ENCODE measurements at places on chromosomes 2 and 18.

GRCh38 chr18:49898421-49898820 lies 85.1 kb upstream of the ACAA2 start:
- peak; percentile 81 for DNase-seq

DNA sequence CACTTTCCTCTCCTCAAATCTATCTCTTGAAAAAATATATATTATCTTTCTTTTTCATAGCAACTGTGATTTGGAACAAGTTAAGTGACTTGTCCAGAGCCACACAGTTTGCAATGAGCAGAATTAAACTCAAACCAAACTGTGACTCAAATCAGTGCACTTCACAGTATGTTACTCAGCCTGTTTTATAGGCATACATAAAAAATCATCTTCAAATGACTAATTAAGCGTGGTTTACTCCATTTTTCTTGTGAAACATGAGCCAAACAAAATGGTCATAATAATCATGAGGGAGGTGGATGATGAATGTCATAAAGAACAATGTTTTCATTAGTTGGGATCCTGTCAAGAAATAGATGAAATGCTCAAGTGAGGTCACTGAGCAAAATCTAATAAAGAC lies 6.1 kb upstream of the CCDC178 start:
- no peak for DNase-seq

DNA sequence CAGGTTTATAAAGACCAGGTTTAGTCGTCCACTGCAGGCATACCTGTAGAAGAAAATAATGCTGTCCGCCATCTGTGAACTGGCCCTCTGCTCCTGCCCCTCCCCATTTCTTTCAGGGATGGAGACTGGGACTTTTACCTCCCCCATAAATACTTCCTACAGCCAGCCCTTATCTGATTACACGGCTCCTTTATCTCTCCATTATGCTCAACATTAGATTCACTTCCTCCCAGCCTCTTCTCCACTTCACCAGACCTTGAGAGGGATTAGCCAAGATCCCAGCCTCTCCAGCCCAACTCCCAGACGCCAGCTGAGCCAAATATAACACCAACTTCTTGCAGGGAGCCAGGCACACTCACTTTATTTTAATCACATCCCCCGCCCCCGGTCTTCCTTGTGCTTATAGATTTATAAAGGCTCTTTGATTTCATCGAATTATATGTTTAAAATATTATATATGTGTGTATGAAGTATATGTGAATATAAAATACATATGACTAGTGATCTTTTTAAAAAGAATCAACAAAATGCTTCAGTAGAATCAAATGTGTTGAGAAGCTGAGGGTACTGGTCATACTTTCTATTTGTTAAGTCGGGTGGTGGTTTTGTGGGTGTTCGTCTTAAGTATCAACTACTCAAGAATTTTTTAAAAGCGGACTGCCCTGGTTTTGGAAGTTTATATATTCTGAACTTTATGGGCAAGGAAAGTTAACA lies 81.0 kb downstream of the SPRED2 start:
- DNase-seq = no peak

DNA sequence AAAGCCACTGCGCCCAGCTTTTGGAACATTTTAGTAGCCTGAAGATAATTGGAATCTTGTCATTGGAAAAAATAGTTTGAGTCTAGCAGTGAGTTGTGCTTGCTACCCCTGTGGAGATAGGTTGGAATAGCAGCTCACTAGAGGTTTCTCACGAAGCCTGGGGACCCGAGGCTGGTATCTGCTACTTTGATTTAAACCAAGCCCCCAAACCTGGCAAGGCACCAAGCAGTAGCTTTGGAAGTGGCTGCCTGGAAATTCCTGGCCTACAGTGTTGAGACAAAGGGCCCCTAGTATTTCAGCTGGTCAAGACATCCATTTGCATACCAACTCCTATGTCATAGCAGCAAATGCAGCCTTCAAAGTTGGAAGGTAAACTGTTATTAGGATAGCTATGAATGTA lies 42.1 kb downstream of the NOP58 start:
- no peak for DNase-seq

- DNase-seq = no peak
These were observed 100.8 kb upstream of the CNGA3 start for GRCh38 chr2:98245491-98245890.

DNA sequence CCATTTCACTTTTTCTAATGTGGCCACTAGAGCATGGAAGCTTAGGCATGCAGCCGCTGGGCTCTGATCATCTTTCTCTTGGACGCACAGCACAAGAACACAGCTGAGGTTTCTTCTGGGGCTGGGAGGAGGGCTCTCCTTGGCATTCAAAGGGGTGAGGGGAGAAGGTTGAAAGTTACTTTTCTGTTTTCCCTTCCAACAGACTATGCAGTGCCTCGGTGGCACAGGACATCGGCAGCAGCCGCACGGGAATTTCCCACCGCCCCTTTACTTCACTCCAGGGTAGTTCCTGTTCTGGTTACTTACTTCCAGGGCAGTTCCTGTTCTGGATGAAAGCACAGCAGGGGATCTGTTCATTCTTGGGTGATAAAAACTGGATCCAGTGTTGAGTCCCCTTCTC lies 18.9 kb upstream of the MAL start:
- DNase-seq = no peak

DNA sequence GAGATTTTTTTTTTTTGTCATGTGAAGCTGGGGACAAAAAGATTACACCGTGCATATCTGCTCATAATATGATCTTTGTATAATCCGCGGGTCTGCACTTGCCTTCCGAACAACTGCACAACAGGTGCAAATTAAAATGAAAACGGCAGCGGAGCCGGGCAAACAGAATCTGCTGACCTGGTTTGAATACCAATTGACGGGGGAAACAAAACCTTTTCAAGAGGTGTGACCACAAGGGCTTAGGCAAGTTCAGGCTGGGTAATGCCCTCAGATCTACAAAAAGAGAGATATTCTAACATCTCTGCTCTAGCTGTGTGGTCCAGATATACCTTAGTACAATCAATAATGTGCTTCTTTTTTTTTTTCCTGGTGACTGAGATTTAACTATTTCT lies 88.5 kb downstream of the ZEB2 start:
- no peak for DNase-seq

DNA sequence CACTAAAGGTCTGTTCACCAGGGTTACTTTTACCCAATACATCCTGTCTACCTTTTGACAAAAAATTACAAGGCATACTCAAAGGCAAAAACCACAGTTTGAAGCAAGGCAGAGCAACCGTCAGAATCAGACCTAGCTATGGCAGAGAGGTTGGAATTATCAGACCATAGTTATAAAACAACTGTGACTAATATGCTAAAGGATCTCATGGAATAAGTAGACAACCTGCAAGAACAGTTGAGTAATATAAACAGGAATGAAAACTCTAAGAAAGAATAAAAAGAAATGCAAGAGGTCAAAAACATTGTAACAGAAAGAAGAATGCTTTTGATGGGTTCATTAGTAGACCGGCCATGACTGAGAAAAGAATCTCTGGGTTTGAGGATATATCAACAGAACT lies 318.8 kb upstream of the KCNH7 start:
- DNase-seq = no peak

- DNase-seq = peak; percentile 37
These were observed 79.5 kb upstream of the CTDP1 start for GRCh38 chr18:79600141-79600540.

GRCh38 chr18:58140387-58141325 lies 96.6 kb downstream of the NEDD4L start:
- no peak for DNase-seq

DNA sequence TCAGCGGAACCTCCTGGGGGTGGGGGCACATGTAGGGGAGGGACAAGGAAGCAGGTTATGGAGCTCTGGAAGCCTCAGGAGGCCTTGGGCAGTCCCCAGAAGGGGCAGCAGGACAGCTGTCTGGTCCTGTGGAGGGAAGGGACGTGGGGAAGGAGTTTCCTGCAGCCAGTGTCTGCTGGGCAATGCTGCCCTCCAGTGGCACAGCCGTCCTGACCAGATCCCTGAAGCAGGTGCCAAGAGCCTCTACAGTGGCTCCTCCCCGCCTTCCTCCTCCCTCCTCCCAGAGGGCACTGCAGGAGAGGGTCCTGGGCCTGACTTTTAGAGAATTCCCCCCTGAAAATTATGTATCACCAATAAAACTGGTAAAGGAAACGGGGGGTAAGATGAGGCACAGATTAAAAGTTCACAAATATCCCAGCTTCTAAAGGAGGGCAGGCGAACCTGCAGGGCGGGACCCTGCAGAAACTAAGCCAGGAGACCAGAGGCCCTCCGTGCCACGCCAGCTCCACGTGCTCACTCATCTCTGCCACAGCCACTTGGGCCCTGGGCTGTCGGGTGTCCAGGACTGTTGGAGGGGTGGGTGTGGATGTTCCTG lies 258.5 kb downstream of the TWIST2 start:
- peak; percentile 62 for DNase-seq

DNA sequence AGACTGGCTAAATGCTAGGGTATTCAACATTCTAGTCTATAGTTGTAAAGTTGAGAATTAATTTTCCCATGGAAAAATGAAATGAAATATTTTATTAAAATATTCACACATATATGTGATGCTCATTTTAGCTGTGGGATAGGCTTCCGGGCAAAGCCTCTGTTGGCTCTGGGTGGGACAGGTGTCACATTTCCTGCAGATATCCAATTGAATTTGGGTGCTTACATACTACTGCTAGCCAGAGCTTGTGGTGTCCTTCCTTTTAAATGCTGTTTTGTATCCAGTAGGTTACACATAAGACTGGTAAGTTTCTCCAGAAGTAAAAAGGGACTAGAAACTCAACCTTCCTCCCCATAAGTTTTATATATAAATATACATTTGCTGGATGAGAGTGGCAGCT lies 73.8 kb downstream of the RPRM start:
- DNase-seq = no peak

GRCh38 chr2:119489232-119489952 lies 34.9 kb downstream of the SCTR start:
- DNase-seq = no peak

DNA sequence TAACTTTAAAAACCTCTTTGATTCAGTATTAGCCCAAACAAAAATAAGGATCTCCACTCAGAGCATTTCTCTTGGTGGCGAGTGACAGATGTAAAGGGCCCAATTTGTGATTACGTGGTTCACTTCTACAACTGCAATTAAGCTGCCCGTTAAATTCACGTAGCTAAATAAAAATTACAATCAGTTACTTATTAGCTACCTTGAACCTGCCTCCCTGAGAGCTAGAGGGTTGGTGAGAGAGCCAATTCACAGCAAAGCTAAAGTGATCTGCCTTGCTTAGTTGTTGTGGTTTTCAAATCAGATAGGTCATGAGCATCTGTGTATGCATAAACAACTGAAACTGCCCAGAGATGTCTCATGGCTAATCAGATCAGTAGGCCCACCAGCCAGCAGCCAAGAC lies 156.7 kb downstream of the RNF152 start:
- DNase-seq = no peak

GRCh38 chr2:151230627-151231140 lies 31.0 kb downstream of the RBM43 start:
- DNase-seq = no peak

GRCh38 chr18:48811401-48811800 lies 139.4 kb downstream of the SMAD7 start:
- peak; percentile 9 for DNase-seq

DNA sequence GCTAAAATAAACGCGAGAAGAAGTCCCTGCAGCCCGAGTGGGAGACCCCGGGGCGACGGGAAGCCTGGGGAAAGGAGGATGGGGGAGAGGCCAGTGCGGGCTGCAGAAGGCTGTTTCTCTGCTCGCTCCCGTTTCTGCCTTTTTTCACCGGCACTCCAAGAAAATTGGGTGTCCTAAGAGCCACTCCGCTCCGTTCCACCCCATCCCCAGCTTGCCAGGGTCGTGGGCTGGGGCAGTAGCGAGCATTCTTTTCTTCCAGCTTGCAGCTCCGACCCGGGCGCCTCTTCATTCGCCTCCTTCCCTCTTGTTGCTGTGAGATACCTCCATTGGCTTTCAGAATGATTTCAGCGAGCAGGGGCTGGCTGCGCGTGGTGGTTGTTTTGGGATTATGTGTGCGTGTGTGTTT lies 1.1 kb downstream of the HOXD3 start:
- DNase-seq = no peak

- DNase-seq = no peak
These were observed 46.3 kb upstream of the STAM2 start for GRCh38 chr2:152221839-152222238.

GRCh38 chr2:221605751-221606240 lies 33.7 kb upstream of the EPHA4 start:
- no peak for DNase-seq

- DNase-seq = no peak
These were observed 20.1 kb downstream of the BCL11A start for GRCh38 chr2:60533101-60534051.

GRCh38 chr2:55732854-55733253 lies 39.2 kb upstream of the PNPT1 start:
- no peak for DNase-seq

- DNase-seq = no peak
These were observed 88.7 kb downstream of the NRP2 start for GRCh38 chr2:205771031-205771430.

GRCh38 chr2:163852616-163853015 lies 116.8 kb upstream of the FIGN start:
- DNase-seq = no peak

GRCh38 chr2:63950414-63950813 lies 68.8 kb downstream of the VPS54 start:
- no peak for DNase-seq

GRCh38 chr2:135984199-135985017 lies 1.0 kb downstream of the DARS1 start:
- DNase-seq = no peak

GRCh38 chr2:233051241-233052149 lies 8.6 kb upstream of the INPP5D start:
- DNase-seq = peak; percentile 74

- peak; percentile 72 for DNase-seq
These were observed 776 bp downstream of the EMILIN2 start for GRCh38 chr18:2847317-2848246.

DNA sequence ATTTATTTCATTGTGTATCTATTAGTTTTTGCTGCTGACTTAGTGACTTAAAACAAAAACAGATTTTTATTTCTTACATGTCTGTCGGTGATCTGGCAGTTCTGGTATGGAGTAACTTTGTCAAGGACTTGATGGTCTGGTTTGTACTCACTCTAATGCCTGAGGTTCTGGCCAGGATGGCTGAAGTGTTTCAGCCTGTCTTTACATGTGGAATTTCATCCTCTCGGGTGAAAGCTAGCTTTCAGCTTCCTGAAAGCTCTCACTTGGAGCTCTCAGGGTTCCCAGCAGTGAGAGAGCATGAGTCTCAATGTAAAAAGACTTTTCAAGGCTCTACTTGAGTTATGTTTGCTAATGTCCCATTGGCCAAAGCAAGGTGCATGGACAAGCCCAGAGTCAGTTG lies 216.4 kb downstream of the NR4A2 start:
- no peak for DNase-seq

DNA sequence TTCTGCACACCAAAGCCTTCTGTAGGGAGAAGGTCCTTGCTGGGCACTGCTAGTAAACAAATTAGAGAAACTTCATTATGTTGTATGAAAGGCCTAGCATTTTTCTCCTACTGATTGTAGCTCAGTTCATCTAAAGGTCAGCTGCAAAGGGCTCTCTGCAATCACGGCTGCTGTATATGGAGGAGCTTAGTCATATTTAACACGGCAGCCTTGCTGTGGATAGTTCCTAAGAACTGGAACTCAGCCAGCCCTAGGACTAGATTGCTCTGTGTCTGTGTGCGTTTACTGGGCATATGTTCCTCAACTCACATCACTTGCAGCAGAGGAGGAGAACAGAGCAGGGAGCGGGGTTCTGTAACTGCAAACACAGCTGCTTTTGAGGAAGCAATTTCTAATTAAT lies 1103.9 kb upstream of the KLHL29 start:
- no peak for DNase-seq

- DNase-seq = no peak
These were observed 153.6 kb upstream of the ZNF804A start for GRCh38 chr2:184444623-184445223.
